ENCODE measurements at places on chromosomes 3 and 15. TPM values are rescaled to one million over a fixed set of nuclear protein-coding genes. Genes with fewer than 3 reads are reported as not detected.
A peak's percentile ranks its signal among the peaks of the same experiment; 100 is the strongest.

The SNRK gene
- 25.8 TPM for total RNA-seq

The LTK gene
- total RNA-seq: 1.9 TPM

DNA sequence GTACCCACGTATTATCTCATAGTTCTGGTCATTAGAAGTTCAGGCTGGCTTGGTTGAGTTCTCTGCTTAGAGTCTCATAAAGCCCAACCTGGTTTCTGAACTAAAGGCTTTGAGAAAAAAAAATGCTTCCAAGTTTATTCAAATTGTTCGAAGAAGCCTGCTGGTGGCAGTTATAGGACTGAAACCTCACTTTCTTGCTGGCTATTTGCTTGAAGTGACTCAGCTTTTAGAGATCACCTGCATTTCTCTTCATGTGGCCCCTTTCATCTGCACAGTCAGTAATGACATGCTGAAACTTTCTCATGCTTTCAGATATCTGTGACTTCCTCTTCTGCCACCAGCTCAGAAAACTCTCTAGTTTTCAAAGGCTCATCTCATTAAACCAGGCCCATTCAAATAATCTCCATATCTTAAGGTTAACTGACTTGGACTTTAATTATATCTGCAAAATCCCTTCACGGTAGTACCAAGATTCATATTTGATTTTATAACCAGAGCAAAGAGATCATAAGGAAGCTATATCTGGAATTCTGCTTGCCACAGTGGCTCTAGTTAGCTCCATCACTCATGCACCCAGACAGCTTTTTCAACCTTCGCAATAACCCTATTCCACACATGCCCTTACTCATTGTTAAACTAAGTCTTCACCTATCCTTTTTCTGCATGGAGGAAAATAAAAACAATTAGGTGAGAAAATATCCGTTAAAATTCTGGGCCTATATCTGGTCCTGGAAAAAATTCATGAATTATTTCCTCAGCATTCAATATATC is 433.8 kb upstream of the CBLB start:
- ATAC-seq: peak; percentile 86

DNA sequence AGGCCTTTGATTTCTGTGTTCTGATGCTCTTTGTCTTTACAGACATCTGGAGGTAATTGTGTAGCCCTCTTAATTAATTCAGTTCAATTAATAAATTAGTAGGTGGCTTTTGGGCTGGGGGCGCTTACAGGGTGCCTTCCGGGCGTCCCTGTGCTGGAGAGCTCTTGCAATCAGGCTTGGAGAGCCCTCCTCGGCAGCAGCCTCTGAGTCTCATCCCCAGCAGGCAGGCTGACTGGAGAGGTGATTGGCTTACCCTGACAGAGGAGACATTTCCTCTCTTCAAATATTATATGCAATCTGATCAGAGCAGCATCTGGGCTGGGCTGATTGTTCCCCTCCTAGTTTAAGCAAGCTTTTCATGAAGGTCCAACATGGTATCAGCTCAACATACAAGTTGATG is 250.7 kb downstream of the LPP start:
- no peak for ATAC-seq

DNA sequence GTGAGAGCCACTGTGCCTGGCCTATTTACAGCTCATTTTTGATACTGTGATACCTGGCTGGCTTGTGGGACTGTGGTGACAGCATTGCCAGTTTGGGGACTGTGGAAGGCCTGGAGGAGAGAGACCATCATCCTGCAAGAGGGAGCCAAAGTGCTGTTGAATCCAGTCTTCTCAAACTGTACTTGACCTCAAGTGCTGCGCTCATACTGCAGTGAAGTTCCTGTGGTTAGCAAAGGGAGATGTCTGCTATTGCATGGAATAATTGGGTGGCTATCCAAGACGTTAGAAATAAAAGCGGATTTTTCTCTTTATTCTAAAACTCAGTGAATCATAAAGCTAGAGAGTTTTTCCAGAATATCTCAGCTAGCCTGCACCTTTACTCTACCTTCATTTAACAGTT is 83.4 kb downstream of the CCK start:
- no peak for ATAC-seq

DNA sequence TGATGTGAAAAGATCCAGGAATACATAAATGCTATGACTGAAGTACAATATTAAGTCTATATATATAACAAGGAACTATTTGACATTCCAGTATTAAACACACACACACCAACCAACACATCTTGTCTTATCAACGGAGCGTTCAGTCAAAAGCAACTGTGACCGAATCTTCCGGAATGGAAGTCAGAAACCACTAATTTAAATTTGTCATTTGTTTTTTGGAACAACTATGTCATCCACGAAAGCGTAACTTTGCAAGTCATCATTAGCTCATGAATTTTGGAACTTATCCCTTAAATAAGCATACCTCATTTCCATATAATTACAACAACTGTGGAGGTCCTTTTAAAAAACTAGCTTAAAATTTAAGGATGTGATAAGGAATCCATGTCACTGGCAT is 5.0 kb downstream of the ZNF385D start:
- no peak for ATAC-seq

The CKMT1B gene
- total RNA-seq: 0.32 TPM

DNA sequence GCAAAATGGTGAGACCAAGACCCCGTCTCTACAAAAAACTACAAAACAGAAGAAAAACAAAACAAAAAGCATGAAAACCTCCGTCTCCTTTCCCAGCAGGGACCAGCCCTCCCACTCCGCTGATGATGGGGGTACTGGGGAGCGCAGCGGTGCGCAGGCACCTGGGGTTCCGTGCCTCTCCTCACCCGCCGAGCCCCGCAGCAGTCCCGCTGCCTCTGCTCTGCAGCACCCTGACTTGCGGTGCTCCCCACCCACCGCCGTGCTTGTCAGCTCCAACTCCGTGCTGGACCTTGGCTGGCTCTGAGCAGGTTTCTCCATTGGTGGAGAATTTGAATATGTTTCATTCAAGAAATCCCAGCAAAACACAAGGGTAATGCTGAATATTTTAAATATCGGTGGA is 46.7 kb upstream of the ATP10A start:
- ATAC-seq: no peak

The U2SURP gene
- total RNA-seq: 147 TPM

- ATAC-seq: no peak
Observed at GRCh38 chr3:160927620-160928019, 171.6 kb downstream of the PPM1L start.

DNA sequence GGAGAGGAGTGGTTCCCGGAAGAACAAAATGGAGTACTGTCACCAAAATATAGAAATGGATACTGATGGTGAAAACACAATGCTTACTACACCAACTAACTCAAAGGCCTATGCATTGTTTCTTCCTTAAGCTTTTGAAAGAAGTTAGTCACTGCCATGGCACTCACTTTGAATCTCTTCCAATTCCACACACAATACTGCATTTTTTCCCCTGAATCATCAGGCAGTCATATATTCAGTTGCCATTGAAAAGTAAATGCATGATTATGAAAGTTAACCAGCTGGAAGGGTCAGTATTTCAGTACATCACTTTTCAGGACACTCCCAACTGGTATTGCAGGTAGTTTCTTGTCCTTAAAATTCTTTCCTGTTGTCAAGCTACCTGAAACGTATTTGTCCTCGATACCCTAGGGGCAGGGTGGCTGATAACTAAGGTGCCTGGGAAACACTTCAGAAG is 9.0 kb upstream of the LRRFIP2 start:
- ATAC-seq: no peak

- ATAC-seq: no peak
Observed at GRCh38 chr3:24495326-24495994, 810 bp upstream of the THRB start.

The CEMIP gene
- total RNA-seq: 0.05 TPM

GRCh38 chr15:25766417-25766816 is 96.7 kb downstream of the ATP10A start:
- ATAC-seq: no peak

The TM4SF18 gene
- not detected for total RNA-seq

- ATAC-seq: no peak
Observed at GRCh38 chr15:80526556-80527340, 122.6 kb downstream of the ARNT2 start.

DNA sequence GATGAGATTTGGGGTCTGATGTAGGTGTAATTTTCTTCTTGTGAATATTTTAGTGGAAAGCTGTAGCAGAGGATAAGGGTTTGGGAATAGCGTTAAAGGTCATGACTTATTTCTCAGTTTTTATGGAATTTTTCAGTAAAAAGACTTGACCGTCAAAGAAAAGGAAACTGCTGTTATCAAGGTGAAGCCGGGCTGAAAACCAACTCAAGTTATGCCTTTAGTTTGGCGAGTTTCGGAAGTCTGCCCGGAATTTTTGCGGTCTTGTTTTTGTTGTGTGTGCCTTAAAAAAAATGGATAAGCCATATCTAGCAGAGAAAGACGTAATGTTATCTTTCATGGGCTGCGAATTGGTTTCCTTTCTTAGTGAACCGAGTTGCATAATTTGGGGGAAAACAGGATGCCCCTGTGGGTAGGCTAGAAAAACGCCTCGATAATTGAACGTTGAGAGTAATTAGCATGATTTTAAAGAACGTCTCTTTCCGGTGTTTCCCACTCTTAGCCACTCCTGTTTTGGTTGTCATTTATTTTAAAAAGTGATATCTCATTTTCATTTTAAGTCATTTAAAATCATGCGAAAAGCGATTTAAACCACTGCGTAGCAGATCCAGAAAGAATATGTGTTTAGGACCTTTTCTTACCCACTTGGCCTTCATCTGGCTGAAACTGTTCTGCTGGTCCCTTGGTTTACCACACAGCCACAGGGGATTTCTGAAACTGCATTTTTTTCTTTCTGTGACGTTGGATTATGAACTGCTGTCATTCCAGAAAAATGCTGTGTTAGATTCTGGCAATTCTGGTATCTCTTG is 1.1 kb downstream of the NFKBIZ start:
- peak; percentile 58 for ATAC-seq

DNA sequence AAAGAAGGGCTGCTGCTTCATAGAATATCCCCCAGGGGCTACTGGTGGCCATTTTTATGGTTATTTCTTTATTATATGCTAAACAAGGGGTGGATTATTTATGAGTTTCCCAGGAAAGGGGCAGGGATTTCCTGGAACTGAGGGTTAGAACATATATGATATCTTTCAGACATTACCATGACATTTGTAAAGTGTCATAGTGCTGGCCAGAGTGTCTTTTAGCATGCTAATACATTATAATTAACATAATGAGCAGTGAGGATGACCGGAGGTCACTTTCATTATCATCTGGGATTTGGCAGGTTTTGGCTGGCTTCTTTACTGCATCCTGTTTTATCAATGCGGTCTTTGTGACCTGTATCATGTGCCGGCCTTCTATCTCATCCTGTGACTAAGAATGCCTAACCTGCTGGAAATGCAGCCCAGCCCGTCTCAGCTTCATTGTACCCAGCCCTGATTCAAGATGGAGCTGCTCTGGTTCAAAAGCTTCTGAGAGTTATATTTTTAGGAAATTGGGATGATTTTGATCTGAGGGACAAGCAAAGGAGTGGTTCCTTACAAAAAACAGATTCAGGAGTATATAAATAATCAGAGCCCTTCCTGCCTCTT is 9.1 kb upstream of the ZBTB20 start:
- ATAC-seq: no peak

GRCh38 chr3:152379415-152380042 is 110.8 kb downstream of the MBNL1 start:
- ATAC-seq: no peak

The CIAO2A gene
- 99.1 TPM for total RNA-seq

The LRTM1 gene
- total RNA-seq: not detected

The ARHGAP11A gene
- 106 TPM for total RNA-seq

DNA sequence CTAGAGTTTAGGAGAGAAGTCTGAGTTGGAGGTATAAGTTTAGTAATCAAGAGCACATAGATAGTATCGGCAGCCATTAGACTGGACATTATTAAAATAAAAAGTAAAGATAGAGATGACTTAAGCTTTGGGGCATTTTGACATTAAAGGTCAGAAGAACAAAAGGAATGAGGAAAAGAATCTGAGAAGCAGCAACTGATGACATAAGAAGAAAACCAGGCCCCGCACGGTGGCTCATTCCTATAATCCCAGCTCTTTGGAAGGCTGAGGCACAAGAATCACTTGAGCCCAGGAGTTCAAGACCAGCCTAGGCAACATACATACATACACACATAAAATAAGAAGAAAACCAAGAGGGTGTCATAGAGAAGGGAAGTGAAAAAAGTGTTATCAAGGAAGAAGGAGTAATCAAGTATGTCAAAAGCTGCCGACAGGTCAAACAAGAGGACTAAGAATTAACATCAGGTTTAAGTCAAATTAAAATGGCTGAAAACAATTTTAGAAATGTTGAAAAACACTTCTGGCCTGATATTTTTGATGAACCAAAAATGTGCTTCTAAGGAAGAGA is 38.9 kb downstream of the ACAP2 start:
- no peak for ATAC-seq

GRCh38 chr15:90205050-90205848 is 4.1 kb downstream of the SEMA4B start:
- no peak for ATAC-seq

The GASK1A gene
- total RNA-seq: not detected

All from activated T-helper 17 cell treated with anti-CD3 and anti-CD28 coated beads, Interleukin-2, amount 50 U/mL, for 72 hours (primary cell).